Left ventricle myocardium superior (tissue), 1 donor: ENCODE measurements at places on chromosomes 3 and 15.

GRCh38 chr3:41365973-41366372 is 166.7 kb downstream of the CTNNB1 start:
- DNase-seq = no peak

DNA sequence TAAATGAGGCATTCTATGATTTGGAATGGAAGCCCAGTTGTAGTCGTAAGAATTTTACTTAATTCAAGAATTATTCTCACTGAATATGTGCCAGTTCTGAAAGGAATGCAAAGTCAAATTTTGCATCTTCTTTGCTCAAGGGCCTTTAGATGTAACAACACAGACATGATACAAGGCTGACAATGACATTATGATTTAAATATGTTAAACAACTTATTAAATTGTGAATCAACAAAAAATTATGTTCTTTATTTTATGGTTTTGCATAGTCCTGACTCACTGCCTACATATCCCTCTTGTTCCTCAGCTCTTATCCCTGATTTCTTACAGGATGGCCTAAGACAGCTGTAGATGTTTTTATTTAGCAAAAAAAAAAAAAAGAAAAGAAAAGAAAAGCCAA is 170.9 kb upstream of the NR2E3 start:
- no peak for DNase-seq

GRCh38 chr3:73257186-73257585 is 195.7 kb downstream of the EBLN2 start:
- DNase-seq = no peak

- DNase-seq = no peak
Observed at GRCh38 chr3:194987571-194988494, 283.1 kb downstream of the XXYLT1 start.

DNA sequence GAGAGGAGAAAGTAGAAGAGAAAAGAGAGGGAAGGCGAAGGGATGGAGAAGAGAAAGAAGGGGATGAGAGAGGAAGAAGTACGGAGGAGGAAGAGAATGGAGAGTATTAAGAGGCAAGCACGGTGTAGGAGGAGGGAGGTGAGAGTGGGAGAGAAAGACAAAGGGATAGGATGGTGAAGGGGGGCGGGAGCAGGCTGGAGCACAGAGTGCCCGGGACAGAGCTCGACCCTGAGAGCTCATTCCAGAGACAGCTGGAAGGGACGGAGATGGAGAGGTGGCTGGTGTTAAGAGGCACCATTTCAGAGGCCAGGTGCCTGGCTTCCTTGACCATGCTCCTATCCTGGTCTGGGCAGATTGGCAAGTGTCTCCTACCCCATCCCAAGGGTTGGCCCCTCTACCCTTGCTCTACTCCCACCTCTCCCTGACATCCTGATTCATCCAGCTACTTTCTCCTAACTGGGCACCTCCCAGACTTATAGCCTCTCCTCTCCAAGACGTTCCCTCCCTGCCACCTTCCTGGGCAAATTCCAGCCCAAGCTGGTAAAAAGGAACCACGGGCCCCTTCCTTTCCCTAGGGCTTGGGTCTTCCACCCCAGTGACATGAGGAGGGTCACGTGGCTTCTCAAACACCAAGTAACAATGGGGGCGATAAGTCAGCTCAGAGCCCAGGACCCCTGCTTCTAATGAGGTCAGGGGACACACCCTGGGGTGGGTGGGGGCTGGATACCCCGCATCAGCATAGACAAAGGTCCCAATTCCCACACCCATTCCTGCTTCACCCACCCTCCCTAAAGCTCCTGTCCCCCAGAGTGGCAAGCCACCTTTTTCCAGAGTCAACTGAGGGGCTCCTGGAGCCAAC is 1.1 kb downstream of the CLCN2 start:
- DNase-seq = no peak

DNA sequence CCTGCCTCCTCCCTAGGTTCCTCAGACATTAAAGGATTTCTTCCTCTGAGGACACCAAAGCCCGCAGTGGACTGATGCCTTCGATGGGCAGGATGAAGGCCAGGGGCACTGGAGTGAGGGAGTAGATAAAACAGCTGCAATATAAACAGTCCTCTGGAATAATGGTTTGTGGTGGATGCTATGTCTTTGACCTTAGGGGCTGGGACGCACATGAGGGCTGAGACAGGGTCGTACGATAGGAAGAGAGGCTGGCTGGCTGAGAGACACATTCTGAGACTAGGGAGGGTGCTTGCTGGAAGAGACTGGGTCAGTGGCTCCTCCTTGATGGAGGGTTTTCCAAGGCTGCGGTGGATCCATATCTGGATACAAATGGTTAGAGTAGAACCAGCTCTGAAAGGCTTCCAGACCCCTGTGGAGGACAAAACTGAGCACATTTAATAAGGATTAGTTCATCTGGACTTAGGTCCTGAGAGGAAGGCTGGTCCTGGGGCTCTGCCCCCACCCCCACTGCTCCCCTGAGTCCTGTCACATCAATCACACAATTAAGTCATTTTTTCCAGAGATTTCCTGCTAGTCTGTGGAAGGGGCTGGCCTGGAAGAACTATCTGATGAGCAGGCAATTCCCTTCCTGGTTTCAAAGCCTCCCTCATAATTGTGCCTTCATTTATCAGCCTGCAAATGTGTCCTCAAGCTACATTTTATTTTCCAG is 15.8 kb downstream of the TBC1D21 start:
- no peak for DNase-seq

GRCh38 chr15:26758079-26758478 is 14.8 kb downstream of the GABRB3 start:
- no peak for DNase-seq

DNA sequence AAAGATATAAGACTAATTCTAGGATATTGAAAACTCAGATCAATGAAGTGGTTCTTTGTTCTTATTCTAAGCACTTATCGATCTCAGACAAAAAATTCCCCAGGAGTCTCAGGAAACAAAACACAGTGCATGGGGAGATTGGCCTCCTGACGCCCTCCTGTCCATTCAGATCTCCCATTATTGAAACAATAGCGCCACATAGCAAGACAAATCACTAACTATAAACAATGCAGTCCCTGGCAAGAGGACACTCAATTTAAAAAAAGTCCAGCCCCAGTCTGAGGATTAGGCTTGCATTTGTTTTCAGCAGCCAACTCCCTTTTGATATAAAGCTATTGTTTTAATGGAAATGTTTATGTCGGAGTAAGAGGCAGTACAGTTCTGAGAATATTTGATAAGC is 528.2 kb downstream of the GABRG3 start:
- DNase-seq = no peak

GRCh38 chr15:53665930-53666329 is 93.5 kb downstream of the WDR72 start:
- no peak for DNase-seq

- no peak for DNase-seq
Observed at GRCh38 chr15:90291679-90292356, 26.3 kb downstream of the NGRN start.

DNA sequence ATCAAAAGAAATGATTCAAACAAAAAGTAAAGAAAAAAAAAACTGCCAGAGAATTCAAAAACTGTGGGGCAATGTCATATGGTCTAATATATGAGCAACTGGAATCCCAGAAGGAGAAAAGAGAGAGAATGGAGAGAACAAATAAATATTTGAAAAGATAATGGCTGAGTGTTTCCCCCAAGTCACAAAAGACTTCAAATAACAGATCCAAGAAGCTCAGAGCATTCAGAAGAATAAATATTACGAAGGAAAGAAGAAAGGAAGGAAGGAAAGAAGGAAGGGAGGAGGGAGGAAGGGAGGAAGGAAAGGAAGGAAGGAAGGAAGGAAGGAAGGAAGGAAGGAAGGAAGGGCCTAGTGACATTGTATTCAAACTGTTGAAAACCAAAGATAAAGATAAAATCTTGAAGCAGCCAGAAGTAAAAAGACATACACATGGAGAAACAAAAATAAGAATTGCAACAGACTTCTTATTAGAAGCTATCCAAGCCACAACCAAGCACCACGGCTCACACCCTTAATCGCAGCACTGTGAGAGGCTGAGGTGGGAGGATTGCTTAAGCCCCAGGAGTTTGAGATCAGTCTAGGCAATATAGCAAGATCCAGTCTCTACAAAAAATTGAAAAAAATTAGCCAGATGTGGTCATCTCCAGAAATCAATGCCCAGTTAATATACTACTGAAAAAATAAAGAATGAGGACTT is 118.9 kb upstream of the IGSF10 start:
- no peak for DNase-seq

DNA sequence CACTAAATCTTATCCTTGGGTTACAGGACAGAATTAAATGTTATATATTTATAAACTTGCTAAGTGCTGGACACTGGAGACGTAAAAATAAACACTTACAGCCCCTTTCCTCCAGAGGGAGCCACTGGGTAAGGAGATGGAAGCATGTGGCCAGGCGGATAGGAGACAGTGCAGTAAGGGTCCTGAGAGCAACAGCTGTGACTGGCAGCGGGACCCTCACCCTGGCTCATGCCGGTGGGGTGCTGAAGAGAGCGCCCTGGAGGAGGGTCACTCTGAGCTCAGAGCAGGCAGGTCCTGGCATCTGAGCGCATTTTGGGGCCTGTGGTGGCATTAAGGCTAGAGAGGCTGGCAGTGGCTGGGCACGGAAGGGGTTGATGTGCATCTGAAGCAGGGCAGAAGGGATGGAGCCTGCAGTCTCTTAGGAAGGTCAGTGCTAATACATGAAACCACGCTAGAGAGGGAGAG is 16.0 kb downstream of the SEC61A1 start:
- no peak for DNase-seq
